ENCODE measurements at places on chromosomes 16 and 17. TPM values are rescaled to one million over a fixed set of nuclear protein-coding genes. Genes with fewer than 3 reads are reported as not detected.

DNA sequence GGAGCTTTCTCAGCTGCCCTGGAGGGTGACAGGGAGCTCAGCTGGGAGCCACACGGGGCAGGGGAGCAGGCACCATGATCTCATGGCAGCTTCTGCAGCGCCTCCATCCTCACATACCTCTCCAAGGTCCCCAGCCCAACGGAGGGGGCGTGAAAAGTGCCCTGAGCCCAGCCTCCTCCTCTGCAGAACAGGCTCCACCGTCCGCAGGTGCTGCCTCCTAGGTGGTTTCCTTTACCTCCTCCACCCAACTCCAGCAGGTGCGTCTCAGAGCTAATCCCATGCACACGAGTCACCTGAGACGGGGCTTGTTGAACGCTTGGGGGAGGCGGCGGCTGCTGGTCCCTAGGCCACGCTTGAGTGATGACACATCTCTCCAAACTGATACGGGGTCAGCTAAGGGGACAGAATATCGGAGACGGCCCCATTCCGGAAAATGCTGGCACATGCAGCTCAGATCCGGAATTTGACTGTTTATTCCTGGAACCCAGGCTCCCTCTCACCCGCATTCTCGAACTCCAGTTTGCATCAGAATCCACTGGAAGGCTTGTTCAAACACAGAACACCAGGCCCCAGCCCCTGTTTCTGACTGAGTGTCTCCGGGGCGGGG lies 387 bp upstream of the SLC38A8 start:
- no peak for DNase-seq

DNA sequence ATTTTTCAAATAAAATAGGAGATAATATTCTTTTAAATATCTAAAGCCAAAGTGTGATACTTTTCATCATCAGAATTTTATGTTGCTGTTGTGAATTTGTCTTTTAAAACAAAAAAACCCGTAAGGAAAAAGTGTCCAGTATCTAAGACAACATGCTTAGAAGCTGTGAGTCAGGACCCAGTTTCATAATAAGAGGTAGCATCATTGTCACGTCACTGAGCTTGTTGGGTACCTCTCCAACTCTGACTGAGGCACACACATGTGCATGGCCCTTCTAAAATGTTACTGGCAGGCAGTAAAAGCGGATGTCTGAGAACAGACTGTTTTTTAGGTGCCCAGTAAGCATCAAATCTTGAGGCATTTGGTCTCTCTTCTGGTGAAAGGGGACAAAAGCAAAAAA lies 2.5 kb downstream of the CIAPIN1 start:
- DNase-seq, result peak; percentile 29

- DNase-seq, result peak; percentile 89
These were observed 310.0 kb downstream of the CBLN1 start for GRCh38 chr16:48971571-48972077.

GRCh38 chr17:6651919-6652452 lies 424 bp downstream of the C17orf100 start:
- no peak for DNase-seq

- peak; percentile 96 for DNase-seq
These were observed 477.5 kb downstream of the WWOX start for GRCh38 chr16:78576941-78577340.

DNA sequence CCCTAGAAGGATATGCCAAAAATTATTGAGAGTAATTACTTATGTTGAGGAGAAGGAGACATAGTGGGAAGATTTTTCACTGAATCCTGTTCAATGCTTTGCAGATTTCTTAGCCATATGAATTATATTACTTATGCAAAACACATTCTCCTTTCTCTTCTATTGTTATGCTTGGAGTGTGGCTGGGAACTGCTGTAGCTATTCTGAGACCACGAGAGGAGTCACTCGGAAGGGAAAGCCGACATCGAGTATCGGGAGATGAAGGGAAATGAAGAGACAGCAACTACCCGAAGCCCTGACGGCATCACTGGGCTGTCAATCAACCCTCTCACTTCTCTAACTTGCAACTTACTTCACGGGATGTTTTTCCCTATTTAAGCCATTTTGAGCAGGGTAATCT lies 39.6 kb downstream of the STX8 start:
- DNase-seq, result no peak

- DNase-seq, result no peak
These were observed 39.7 kb downstream of the KCNJ2 start for GRCh38 chr17:70208825-70209555.

- no peak for DNase-seq
These were observed 59.4 kb downstream of the NT5M start for GRCh38 chr17:17362540-17362930.

- no peak for DNase-seq
These were observed 104.5 kb upstream of the SEC14L1 start for GRCh38 chr17:77036136-77036840.

GRCh38 chr16:28958216-28958615 lies 7.5 kb downstream of the NFATC2IP start:
- no peak for DNase-seq

GRCh38 chr16:89364606-89365005 lies 125.8 kb downstream of the ANKRD11 start:
- peak; percentile 46 for DNase-seq

DNA sequence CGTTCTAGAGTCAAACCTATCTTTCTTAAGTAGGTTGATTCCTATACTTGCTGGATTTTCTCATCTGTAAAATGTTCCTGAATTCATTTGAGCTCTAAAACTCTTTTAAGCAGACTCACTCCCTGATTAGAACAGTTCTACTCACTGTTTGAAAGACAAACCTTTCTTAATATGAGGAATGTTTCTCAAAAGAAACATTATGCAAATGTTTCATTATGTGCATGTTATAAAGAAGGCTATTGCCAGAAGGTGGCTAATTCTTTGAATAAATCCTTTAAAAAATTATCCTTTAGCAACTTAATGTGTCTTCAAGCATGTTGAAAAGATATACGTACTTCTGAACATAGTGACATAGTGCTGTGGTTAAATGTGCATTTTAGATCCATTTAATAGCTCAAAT lies 124.1 kb downstream of the CDH11 start:
- DNase-seq, result no peak

- DNase-seq, result no peak
These were observed 14.1 kb downstream of the BAHCC1 start for GRCh38 chr17:81409190-81409935.

DNA sequence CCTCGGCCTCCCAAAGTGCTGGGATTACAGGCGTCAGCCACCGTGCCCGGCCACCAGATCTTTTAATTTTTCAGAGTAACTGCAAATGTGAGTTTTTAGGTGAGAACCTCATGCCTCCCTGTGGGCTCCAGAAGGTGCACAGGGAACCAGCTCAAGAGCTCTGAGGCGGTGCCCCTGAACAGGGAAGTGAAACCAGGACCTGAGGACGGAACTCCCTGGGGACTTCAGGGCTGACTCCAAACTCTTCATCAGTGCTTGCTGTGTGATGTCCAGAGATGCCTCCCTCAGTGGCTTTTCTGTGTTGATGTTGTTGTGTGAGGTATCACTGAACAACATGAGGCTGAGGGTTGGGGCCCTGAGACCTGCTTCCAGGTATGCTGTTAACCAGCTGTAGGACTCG lies 23.8 kb downstream of the SLC12A3 start:
- DNase-seq, result no peak

DNA sequence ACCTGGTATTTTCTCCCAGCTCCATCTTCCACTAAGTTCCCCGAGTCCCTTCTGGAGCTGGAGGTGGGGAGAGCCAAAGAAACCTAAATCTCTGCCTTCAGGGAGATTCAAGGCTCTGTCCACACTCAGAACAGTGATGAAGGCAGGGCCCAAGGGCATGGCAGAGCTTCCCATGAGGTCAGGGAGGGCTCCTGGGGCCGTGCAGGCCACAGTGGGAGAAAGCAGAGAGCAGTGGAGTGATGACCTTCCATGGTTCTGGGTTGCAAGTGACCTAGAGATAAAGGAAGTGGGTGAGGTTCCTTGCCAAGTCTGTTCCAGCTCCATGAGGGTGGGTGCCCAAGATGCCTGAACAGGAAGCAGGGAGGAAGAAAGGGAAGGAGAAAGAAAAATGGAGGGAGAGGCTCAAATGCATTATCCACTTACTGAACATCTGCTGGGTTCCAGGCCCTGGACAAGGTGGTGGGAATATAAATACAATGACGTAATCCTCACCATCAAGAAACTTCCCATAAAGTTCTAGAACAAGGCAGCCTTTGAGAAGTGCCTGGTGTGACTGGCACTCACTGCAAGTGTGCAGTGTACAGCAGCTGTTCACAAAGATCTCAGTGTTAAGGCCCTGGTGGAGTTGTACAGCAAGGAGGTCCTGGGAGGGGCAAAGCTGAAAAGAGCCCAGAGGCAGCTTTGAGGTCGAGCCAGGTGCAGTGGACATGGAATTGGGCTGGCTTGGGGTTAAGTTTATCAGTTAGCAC lies 13.3 kb downstream of the TBKBP1 start:
- DNase-seq, result no peak

GRCh38 chr17:74513987-74514631 lies 17.2 kb downstream of the CD300LB start:
- DNase-seq, result peak; percentile 44

GRCh38 chr17:63406689-63407330 lies 39.3 kb downstream of the CYB561 start:
- DNase-seq, result peak; percentile 79

The IGF2BP1 gene
- total RNA-seq, result not detected

The EVPLL gene
- total RNA-seq, result 10.3 TPM

The UNC45B gene
- total RNA-seq, result not detected

The SLC16A11 gene
- total RNA-seq, result 0.38 TPM

The KRTAP1-5 gene
- not detected for total RNA-seq
